Esophagus mucosa (tissue), 1 donor: ENCODE measurements at places on chromosomes 1 and 21. TPM values are rescaled to one million over a fixed set of nuclear protein-coding genes. Genes with fewer than 3 reads are reported as not detected.

- ATAC-seq, result no peak
Measured at GRCh38 chr1:22755641-22756040, 45.0 kb downstream of the EPHB2 start.

- peak; percentile 71 for ATAC-seq
Measured at GRCh38 chr1:44786138-44786840, 1.7 kb downstream of the BEST4 start.

DNA sequence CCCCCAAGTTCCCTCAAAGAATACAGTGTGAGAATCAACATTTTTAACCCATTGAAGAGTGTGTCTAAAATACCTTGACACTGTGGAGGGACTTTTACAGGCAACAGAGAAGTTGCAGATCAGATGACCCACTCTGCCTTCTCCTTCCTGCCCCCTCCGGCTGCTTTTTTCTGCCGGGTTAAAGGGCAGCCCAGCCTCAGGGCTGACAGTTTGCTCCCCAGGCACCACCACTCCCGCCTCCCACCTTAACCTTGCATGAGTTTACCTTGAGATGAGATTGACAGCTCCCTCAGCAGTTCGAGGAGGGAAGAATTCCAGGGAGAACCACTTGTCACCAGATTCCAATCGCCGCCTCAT lies 3.2 kb downstream of the MTHFR start:
- no peak for ATAC-seq

The HTR1D gene
- not detected for total RNA-seq

The PGBD5 gene
- total RNA-seq, result 6.4 TPM

DNA sequence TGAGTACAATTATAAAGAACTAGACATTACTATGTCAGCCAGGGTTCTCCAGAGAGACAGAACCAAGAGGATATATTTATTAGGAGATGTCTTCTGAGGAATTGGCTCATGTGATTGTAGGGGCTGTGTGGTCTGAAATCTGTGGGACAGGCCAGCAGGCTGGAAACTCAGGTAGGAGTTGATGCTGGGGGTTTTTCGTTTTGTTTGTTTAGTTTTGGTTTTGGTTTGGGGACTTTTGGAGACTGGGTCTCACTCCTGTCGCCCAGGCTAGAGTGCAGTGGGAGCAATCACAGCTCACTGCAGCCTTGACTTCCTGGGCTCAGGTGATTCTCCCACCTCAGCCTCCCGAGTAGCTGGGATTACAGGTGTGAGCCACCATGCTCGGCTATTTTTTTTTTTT lies 132.9 kb upstream of the ERRFI1 start:
- no peak for ATAC-seq

GRCh38 chr1:175192111-175192629 lies 406 bp downstream of the KIAA0040 start:
- peak; percentile 20 for ATAC-seq

- peak; percentile 71 for ATAC-seq
Measured at GRCh38 chr1:229514578-229515275, 6.6 kb upstream of the NUP133 start.

GRCh38 chr1:15937146-15937545 lies 38.8 kb downstream of the ZBTB17 start:
- ATAC-seq, result no peak

GRCh38 chr1:11387829-11388228 lies 91.1 kb upstream of the DISP3 start:
- ATAC-seq, result no peak

DNA sequence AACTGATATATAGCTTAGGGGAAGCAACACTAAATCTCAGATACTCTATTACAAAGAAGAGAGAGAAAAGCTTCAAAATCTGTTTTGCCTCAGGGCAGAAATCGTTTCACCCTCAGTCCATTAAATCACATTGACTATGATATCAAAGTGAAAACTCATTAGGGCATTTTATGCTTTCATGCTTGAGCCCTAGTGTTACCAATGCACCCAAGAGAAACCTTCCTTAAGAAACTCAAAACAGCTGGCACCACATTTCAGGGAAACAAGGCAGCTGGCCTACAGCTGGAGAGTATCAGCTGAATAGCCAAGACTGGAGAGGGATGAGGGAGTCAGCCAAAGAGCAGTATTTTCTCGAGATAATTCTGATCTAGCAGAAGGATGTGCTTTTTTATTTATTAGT lies 14.9 kb downstream of the COLGALT2 start:
- ATAC-seq, result no peak

DNA sequence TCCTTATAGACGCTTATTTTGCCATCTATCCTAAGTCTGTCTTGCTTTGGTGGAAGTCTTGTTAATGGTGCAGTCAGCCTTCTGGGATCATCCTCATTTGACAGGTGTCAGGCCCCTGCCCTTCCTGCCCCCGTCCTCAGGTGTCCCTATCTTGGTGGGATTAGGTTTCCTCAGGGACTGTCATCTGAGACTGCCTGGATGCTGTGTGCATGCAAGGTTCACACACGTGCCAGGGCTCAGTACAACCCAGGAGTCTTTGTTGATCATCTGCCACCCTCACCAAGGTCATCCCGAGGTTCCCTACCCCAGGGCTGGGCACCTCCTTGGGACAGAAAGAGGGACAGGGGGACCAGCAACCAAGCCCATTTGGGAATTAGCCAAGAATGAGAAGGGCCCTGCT lies 18.0 kb downstream of the PADI2 start:
- no peak for ATAC-seq

The RPE65 gene
- total RNA-seq, result not detected
